Right lobe of liver (tissue), 6 donors: ENCODE measurements at places on chromosomes 5 and 9.

DNA sequence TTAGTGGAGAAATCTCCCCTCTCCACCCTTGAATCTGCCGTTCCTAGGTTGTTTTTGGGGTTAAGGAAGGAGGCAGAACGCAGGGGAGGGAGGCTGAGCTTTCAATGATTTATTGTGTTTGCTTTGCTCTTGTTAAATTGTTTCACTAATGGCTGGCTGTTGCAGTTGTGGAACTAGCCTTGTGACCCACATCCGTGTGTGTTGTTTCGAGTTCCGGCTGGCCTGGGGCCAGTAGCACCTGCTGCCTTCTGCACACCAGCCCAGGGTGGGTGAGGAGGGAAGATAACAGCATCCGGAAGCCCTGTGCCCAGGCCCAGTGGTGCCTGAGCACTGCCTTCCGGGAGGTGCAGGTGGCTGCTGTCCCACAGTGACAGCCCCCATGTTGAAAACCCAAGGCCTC is 3.6 kb downstream of the ERGIC1 start:
- DNase-seq = peak; percentile 77

DNA sequence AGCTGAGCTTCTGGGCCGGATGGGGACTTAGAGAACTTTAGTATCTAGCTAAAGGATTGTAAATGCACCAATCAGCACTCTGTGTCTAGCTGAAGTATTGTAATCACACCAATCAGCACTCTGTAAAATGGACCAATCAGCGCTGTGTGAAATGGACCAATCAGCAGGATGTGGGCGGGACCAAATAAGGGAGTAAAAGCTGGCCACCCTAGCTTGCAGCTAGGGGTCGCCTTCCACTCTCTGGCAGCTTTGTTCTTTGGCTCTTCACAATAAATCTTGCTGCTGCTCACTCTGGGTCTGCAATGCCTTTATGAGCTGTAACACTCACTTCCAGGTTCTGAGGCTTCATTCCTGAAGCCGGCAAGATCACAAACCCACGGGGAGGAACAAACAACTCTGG is 354.0 kb downstream of the PRR16 start:
- no peak for DNase-seq

DNA sequence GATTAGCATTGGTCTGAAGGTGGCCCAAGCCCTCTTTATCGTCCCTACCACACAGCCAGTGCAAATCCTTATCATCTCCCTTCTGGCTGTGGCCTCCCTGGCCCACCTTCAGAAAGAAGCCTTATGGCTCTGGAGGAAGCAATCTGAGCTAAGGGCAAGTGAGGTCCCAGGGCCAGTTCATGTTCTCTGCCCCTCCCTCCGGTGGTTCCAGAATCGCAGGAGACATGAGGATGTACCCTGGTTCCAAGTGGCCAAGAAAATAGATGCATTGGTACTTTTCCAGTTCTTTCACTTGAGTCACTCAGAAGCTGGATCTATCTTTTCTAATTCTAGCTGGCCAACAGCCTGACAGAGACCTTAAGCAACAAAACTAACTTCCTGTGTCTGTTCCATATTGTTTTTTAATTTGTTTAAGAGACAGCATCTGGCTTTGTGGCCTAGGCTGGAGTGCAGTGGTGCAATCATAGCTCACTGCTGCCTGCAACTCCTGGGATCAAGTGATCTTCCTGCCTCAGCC is 60.7 kb downstream of the LHFPL2 start:
- no peak for DNase-seq

- DNase-seq = no peak
Observed at GRCh38 chr9:101966691-101967090, 228.2 kb upstream of the GRIN3A start.
